ENCODE measurements at places on chromosomes 4 and X. TPM values are rescaled to one million over a fixed set of nuclear protein-coding genes. Genes with fewer than 3 reads are reported as not detected.

SLC6A14 gene
- total RNA-seq = 0.05 TPM

IL3RA gene
- 7.6 TPM for total RNA-seq

DNA sequence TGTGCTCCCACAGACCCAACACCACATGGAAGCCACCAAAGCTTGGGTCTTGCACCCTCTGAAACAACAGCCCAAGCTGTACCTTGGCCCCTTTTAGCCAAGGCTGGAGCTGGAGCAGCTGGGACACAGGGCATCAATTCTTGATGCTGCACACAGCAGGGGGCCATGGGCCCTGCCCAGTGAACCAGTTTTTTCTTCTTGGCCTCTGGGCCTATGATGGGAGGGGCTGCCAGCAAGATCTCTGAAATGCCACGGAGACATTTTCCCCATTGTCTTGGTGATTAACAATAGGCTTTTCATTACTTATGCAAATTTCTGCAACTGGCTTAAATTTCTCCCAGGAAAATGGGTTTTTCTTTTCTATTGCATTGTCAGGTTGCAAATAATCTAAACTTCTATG, 49.0 kb downstream of the SPANXA2 start:
- no peak for DNase-seq

- DNase-seq = no peak
Observed at GRCh38 chrX:6203462-6204215, 25.0 kb downstream of the NLGN4X start.

GRCh38 chrX:103400931-103401330, 24.6 kb downstream of the BEX3 start:
- DNase-seq = no peak

DNA sequence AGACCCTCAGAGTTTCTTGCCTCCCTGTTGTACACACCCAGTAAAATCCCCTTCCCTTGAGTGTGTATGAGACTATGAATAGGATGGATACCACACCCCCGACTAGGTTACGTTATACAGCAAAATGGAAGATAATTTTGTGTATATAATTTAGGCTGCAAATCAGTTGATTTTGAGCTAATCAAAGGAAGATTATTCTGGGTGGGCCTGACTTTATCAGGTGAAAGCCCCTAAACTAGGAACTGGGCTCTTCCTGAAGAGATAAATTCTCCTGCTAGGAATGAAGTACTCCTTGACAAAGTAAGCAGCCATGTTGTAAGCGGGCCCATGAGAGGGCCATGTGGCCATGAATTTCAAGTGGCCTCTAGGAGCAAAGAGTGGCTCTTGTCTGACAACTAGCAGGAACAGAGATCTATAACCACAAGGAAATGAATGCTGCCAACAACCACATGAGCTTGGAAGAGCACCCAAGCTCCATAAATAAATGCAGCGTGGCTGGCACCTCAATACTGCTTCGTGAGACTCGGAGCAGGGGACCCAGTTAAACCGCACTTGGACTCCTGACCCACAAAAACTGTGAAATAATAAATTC, 646.4 kb downstream of the IL1RAPL1 start:
- no peak for DNase-seq

DNA sequence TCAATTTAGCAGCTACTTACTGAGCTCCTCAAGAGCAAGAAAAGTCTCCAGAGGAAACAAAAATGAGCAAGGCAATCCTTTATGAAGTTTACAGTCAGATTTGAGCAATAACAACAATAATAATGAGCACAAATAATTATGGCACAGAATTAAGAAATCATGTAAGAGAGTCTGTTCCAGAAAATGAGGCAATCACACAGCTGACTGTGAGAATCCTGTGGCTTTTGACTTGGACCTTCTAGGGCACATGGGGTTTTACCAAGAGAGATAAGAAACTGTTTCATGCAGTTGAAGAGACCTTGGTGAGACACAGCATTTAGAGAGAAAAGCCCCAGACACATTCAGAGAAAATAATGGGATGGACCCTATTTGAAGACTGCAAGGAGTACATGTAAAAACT, 362.6 kb upstream of the MAGEB2 start:
- no peak for DNase-seq

DNA sequence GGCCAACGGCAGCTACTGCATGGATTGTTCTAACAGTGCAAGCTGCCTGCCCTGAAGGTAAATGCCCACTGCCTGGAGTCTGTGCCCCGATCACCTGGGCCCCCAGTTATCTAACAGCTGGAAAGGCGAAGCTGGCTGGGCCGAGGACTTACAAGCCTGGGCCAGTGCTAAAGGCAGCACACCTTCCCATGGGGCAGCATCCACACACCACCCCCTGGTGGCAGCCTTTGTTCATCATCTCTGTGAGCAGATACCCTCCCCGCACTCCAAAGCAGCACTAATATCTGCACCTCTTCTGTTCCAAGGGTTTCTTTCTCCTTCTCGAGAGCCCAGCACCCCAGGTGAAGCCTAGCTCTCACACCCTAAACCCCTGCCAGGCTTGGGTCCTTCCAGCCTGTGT, 7.6 kb downstream of the SLC2A9 start:
- DNase-seq = peak; percentile 73

Measured in cardiac septum (tissue), 1 donor.